ENCODE measurements at places on chromosomes 11 and 22.

DNA sequence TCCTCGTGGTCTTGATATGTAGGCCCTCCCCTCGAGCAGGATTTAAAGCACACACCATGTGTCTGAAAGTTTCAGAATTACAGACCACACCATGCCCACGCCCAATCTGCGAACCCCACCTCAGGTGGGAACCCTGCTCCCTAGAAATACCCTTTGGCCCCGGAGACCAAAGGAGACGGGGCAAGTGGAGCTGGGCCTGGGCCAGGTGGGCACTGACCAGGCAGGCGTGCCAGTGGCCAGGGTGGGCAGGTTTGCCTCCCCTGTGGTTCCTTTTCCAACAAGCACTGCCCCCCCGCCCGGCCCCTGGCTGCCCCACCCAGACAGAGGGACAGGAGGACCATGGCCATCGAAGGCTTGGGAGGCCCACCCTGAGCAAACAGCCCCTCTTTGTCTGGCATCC, 400.4 kb downstream of the TBC1D22A start:
- DNase-seq = no peak

- DNase-seq = peak; percentile 63
Observed at GRCh38 chr22:37659066-37659896, 758 bp downstream of the PDXP start.

DNA sequence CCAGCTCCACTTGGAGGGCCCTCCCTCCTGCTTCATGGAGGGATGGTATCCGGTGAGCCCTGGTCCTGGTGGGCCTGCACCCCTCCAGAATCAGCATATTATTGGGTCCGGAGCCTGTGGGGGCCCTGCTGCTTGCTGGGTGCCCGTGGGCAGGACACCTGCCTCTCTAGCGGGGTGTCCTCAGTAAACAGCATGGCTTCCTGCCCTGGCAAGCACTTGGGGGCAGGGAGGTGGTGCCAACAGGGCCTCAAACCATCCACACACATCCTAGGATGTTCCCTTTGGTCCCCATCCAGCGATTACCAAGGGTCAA, 108.3 kb downstream of the CTTN start:
- no peak for DNase-seq

- no peak for DNase-seq
Observed at GRCh38 chr11:72630104-72630852, 43.9 kb downstream of the PDE2A start.

- no peak for DNase-seq
Observed at GRCh38 chr11:11865449-11865848, 23.7 kb downstream of the USP47 start.

GRCh38 chr22:17943533-17944249, 80.7 kb downstream of the MICAL3 start:
- DNase-seq = no peak

- no peak for DNase-seq
Observed at GRCh38 chr11:4017129-4017528, 77.5 kb upstream of the RRM1 start.

GRCh38 chr11:68021167-68021787, 9.2 kb upstream of the NDUFS8 start:
- DNase-seq = no peak
